ENCODE measurements at places on chromosomes 11 and 22.

- no peak for DNase-seq
Observed at GRCh38 chr22:21677606-21678443, 12.0 kb downstream of the PPIL2 start.

DNA sequence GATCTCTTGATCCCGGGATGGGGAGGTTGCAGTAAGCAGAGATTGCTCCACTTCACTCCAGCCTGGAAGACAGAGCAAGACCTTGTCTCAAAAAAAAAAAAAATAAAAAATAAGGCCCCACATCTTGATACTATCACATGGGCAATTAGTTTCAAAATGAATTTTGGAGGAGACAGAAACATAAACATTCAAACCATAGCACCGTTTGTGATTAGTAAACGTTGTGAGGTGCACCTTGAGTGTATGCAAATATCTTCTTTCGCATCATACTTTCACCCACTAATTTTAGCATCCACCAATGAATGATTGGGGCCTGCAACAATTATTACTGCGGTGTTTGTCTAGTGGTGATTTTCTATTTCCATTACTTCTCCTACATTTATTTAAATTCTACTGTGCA is 11.0 kb upstream of the SPDYC start:
- DNase-seq: no peak

DNA sequence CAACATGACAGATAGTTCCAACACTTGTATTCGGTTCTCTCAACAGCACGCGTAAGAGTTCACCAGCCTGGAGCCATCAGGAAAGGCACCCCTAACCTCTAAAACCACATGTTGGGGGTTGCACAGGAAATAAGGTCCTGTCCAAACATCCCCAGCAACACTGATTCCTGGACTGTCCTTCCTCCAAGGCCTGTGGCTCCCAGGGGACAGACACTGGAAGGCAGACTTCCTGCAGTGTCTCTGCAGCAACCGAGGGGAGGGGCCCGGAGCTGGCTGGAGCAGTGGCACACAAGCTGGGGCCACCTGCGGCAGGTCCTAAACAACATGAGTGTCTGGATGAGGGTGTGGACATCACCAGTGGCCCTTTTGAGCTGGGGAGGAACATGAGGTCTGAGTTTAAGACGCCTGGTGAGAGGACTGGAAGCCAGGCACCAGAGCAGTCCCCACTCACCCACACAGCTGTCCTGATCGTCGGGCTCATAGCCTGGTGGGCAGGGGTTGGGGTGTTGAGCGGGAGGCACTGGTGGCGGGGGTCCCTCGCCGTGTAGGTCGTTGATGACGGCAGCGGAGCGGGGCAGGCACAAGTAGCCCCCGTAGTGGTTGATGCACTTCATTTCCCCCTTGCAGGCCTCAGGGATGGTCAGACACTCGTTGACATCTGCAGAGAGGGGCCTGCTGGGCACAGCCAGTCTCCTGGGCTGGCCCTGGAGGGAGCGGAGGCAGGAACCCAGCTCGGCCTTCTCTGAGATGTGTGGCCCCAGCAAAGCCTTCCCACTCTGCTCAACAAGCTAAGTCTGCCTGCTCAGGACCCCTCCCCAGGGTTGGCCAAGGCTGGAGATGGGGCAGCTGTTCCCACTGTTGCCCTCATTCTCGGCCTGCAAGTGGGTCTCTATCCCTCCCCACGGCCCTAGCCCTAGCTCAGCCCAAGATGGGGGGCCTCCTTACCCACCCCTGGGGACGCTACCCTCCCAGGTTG is 1.6 kb downstream of the EFEMP2 start:
- DNase-seq: no peak

DNA sequence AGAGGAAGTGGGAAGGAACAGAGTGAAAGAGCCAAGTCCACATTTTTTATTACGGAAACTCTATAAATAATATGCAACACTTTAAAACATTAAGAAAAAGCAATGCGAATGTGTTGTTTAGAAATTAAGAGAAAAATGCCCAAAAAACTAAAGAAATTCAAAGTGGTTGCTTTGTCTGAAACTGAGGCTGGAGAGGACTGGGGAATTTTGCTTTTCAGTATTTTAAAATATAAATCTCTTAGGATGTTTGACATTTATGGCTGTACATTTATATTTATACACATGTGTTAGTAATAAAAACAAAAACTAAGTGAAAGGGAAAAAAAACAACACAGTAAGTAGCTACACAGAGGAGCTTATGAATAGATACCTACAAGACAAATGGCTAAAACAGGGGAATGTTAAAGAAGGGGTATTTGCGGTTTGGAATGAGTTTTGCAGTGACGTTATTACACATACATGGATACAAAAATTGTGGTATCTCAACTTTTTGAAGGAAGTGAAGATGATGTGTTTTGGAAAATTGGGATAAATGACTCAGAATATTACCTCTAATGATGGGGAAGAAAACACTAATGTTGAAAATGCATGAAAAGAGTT is 97.0 kb upstream of the DRD2 start:
- DNase-seq: peak; percentile 39

DNA sequence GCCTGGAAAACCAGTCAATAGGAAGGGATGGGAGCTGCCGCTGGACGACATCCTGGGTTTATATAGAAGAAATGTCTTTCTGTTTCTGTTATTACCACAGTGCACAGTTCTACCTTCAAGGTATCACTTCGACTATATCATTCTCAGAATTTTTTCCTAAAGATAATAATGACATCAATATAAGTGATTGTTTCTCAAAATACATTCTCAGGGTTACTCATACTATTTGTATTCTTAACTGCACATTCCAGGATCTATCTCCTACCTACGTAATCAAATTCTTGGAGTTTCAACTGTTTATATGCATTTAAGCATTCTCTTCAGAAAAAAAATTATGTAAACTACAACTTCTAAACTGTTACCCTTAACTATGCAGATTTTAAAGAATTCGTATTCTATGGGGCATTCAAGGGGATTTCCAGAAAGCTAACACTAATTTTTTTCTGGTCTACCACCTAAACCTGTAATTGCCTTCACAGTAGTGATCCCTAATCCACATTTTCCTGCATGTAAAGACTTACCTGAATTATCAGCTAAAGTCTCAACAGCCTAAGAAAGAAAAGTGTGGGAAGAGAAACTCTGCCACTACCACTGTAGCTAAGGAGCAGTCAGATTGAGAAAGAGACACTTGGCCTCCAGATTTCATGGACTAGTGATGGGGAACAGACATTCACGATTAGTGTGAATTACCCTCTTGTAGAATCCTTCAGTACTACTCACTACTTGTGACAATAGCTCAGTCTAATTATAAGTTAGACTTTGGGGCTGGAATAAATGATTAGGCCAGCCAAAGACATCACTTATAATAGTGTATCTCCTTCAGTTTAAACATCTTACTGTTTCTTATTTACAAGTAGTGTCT is at the start of gene OR51B5:
TSS of gene OR51B5 (minus strand) at position 51 of the 862 bp plus-strand sequence. CDS start at position 51, 0 bp downstream.
- DNase-seq: peak; percentile 24
